Glomerular endothelial cell (primary cell): ENCODE measurements at places on chromosomes 4 and X.

- DNase-seq = no peak
Observed at GRCh38 chr4:36286481-36286871, 5.1 kb downstream of the DTHD1 start.

GRCh38 chr4:24330172-24330571, 254.2 kb downstream of the DHX15 start:
- DNase-seq = no peak

DNA sequence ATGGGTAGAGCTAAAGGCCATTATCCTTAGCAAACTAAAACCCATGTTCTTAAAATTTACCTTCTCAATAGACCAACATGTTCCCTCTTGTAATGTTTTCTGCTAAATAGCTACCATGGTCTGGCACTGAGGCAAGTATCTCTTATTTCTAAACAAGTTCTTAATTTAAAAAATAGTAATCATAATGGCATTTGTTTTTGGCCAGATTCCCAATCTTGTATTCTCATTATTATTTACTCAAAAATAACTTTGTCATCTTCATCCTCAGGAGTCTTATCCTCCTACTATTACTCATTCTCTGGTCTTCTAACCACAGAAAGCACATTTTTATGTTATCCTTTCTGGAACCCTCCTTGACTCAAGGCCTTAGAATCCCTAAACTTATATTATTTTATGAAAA, 931.2 kb downstream of the CCSER1 start:
- DNase-seq = no peak

DNA sequence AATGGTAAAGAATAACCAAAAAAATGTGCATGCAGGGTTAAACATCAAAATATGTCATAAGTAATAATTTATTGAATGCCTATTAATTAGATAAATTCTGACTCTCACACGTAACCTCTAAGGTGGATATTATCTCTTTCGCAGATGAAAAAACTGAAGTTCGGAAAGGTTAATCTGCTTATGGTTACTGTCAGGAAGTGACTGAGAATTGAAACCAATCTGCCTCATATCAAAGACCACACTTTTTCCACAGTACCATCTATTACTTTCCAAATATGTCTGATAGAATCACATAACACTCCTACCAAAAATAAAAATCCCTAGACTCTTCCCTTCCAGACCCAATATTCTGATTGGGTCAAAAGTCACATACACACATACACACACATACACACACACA, 6.2 kb downstream of the CHIC2 start:
- DNase-seq = no peak

DNA sequence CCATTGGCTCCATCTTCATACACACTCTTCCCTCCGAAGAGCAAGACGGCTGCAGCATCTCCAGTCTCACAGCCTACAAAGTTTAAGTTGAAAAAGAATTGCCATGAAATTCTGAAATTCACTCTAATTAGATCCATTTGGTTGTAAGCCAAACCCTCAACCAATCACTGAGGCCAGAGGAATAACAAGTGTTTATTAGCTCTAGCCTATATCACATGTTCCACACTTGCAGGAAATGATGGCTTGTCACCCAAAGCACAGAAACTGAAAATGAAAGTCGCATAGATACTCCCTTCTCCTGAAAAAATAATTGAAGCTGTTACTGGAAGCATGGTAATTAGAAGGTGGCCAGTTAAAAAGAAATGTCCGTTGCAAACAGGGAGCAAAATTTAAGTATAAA, 1071.8 kb downstream of the CCSER1 start:
- DNase-seq = no peak

DNA sequence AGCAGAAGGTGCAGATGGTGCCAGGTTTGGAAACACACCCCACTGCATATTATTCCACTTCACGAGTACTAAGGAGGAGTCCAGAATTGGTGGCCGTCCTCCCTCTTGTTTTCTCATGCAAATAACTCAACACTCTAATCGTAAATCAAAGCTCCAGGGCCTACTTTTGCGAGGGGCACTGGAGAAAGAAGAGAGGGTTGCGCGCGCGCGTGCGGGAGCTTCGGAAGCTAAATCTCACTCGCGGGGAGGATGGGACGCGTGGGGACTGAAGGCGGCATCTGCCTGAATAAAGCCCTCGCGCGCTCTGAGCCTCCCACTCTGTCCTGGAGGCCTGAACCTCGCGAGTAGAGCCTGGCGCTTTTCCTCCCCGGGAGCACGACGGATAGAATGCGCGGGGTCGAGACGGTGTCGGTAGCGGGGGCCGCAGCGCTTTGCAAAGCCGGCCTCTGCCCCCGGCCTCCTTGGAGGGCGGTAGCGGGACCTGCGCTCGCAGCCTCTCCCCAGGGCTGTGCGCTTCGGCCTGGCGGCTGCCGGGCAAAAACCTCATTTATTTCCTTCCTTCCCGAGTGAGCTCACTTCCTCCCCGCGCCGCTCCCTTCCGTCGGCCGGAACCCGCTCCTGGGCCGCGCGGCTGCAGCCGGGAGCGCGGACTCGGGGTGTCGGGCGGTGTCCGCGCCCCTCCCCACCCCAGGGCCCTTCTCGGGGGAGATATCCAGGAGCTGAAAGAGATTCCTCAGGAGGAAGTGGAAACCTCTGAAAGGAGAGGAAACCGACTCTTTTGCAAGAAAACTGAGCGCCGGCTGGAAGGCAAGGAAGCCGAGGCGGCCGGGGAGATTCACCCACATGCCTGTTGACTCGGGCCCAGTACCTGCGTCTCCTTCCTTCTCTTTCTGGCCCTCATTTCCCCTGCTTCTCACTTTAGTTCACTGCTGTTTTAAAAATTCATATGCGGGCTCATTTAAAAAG, 20.7 kb downstream of the HAND2 start:
- DNase-seq = no peak

DNA sequence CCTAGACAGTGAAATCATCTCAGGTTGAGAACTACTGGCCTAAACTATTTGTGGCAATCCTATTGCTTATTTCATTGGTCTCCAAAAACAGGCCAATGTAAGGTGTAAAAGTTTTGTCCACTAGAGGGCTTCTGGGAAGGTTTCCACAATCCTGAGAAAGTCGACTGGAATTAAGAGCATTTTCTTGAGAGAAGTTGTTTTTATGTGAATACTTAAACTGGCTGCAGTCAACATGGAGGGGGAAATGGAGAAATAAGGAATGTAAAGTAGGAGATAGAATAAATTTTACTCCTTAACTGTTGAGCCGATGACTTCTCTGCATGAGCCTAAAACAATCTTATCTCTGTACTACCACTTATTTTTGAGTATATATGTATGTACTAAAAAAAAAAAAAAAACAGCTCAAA, 11.0 kb upstream of the EIF4E start:
- peak; percentile 71 for DNase-seq

DNA sequence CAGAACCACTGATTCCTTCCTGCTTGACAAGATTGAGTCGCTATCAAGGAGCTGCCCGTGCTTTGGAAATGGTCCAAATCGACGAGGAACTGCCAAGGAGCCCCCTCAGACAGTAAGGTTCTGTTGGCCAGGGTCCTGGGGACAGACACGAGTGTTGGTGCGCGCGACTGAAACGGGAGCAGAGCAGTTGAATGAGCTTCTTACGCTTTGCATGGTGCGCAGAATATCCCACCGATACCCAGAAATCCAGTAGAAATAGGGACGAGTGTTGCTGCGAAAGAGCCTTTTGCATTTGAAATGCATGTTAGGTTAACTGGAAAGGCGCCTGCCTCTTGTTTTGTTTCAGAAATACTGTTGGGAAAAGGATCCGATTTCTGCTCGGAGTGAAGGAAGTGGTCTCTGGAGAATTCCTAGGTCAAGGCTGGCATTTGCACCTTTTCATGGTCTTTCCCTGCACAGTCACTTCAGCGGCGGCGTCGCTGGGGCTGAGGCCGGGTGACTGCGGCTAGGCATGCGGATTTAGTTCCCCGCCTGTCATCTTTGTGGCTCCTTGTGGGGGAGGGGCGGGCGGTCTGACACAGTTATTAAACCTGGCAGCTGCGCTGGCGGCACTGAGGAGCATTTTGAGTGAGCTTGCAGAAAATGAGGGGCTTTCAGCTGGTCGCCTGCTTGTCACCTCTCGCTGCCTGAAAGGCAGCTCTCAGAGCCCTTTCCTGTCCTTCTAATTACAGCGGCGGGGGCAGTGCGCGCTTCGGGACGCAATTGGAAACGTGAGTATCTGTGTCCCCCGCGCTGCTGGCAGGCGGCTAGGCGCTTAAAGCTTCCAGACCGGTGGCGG, 51.5 kb upstream of the TRIM2 start:
- DNase-seq = no peak

GRCh38 chr4:76562161-76562560, 127.1 kb downstream of the SHROOM3 start:
- DNase-seq = no peak

DNA sequence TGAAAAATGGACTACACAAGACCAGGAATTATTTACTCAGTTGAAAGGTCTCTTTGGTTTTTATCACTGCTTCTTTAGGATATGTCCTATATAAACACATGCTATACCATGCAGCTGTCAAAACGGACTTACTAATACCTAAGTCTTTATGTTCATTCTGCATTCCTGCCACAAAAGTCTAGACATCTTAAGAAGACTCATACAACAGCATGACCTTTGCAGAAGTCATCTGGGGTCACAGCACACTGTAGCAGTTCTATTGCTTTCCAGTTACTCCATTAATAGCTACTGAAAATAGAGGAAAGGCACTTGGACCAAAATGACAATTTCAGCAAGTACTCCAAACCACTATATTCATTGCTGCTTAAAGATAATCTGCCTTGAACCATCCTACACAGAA, 53.2 kb downstream of the DDX60 start:
- DNase-seq = no peak

DNA sequence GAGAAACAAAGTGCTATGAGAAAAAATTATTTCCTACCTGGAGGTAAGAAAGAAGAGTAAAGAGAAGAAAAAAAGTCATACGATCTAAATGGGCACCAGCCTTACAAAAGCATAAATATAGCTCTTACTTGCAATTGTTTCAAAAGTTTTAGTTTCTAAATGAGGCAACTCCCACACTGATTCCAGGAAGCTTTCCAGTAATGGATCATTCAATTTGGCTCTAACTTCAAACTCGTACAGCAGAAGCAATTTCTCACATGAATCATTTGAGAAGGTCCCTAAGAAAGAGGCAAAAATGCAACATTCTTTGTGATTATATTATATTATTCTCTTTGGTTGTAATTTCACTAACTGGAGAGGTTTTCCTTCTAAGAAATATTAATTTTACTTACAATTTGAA, 109.9 kb downstream of the DLG3 start:
- DNase-seq = no peak

- no peak for DNase-seq
Observed at GRCh38 chrX:114985967-114986592, 31.3 kb downstream of the IL13RA2 start.

DNA sequence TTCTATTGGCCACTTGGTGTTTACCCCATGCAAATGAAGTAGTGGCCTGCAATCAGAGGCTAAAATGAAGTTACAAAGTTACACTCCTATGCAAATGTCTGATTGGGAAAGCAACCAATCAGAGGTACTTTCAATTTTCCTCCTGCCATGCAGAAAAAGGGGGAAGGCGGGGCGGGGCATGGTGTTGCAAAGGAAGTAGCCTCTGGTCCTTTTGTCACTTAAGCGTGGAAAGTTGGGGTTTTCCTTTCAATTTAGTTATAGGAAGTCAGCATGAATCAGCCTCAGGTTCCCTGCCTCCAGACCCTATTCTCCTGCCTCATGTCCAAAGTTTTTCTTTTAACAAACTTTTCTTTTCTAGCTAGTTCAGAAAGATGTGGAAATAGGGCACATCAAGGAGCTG, 69.3 kb downstream of the GPC4 start:
- DNase-seq = no peak

DNA sequence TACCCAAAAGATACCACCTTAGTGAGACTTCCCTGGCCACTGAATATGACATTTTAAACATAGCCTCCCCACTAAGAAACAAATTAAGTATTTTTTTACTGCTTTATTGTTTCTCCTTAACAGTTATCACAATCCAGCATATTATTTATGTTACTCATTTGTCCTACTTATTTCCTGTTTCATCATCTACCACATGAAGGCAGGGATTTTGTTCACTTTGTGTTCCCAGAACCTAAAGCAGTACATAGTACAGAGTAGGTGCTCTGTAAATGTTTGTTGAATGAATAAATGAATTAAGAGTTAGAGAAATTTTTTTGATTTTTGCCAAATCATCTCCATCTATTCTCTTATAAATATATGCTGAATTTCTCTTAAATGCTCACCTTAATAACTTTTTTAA, 318.4 kb upstream of the GIMD1 start:
- no peak for DNase-seq

- no peak for DNase-seq
Observed at GRCh38 chrX:7233580-7234406, 85.8 kb upstream of the PUDP start.
